BJ (cell line): ENCODE measurements at places on chromosomes 7 and 10.

DNA sequence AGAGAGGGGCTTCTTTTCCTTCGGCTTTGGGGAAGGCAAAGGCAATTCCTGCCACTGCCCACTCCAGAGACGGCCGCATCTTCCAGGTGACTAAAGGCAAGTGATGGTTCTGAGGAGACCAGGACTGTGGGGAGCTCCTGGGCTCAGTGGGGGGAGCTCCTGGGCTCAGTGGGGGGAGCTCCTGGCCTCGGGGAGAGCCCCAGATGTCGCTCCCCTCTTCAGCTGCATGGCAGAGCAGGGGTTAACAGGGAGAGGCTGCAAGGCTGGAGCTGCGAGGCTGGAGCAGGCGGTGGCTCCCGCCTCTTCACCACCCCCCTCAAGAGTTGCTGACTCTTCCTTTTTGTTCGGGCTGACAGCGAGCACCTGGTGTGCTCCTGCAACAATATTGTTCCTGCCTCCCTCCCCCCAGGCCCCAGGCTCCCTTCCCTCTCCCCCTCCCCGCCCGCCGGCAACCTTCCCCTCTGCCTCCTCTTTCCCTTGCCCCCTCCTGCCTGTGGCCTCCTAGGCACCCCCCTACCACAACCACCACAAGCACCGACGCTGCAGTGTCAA lies 56.3 kb upstream of the LBX1 start:
- no peak for DNase-seq

DNA sequence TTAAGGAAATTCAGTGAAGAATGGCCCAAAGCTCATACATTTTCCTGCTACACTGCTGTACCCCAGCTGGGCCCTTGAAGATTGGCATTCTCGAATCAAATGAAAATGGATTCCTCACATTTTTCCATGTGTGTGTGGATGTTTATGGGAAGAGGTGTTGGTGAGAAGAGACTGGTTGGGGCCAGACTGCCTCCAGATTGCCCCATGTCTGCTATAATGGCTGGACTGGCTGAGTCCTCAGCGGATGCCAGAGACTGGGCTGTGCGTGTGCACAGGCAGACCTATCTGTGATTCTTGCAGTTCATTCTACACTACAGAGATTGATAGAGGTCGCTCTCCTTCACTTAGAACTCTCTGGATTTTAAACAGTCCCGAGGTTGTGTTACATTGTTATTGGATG lies 183.6 kb upstream of the GDF10 start:
- peak; percentile 9 for DNase-seq

- peak; percentile 50 for DNase-seq
These were observed 28.8 kb upstream of the GPR26 start for GRCh38 chr10:123637326-123637880.

DNA sequence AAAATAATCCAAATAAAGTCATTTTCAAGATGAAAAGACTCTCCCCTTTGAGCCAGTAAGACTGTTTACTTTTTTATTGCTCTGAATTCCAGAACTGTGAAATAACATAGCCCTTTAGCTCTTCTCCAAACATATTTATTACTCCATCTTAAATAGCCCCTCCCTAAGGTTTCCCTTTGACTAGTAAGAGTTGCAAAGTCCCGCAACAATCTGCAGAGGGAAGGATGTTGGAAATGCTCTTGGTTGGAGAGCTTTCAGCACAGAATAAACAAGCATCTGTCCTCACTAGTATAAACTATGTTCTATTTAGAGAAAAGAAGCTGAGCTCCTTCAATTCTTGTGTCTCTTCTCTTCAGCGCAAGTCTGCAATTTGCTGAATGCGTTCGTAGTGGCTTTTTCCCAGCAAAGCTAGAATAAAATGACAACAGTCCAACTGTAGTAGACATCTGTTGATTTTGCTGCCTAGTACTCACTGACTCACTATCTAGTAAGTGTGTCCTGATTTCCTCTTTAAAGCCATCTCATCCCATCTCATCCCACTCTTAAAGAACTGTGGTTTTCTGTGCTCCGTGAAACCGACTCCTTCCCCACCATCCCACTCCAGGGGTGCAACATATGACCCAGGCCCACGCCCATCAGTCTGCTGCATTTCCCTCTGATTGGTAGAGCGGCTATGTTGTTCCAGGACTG lies 104.0 kb downstream of the FAM107B start:
- peak; percentile 76 for DNase-seq

DNA sequence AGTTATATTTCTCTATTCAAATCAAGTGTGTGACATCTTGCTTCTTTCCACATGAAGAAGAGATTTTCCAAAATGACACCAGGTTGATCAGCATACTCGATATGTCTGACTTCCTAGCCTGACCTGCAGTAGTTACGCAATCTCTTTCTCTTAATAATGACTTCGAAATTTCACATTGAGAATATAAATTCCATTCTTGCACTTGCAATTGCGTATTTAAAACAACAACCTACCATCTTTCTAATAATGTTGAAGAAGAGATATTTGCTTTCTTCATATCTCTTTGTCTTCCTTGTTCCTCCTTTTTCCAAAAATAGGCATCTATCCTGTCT lies 276.3 kb downstream of the CSTF2T start:
- DNase-seq: no peak

- DNase-seq: no peak
These were observed 6.1 kb downstream of the ZNF277 start for GRCh38 chr7:112212571-112212970.

GRCh38 chr7:17668122-17668521 lies 272.2 kb downstream of the SNX13 start:
- DNase-seq: no peak

- DNase-seq: no peak
These were observed 93.7 kb downstream of the FZD1 start for GRCh38 chr7:91357901-91358300.
